ENCODE measurements at places on chromosomes 12 and 14. TPM values are rescaled to one million over a fixed set of nuclear protein-coding genes. Genes with fewer than 3 reads are reported as not detected.

Gene TMEM263
- total RNA-seq, result 18.9 TPM

Gene TDRD9
- total RNA-seq, result 1.2 TPM

Gene PMEL
- 0.37 TPM for total RNA-seq

Gene PRB2
- total RNA-seq, result not detected

Gene ACTR10
- 40.2 TPM for total RNA-seq

Gene MMP19
- total RNA-seq, result not detected

Gene KERA
- total RNA-seq, result not detected

Gene CELA1
- total RNA-seq, result not detected

Gene TAS2R9
- not detected for total RNA-seq

Gene RPL41
- total RNA-seq, result 3,748 TPM

Gene P2RX7
- 14.4 TPM for total RNA-seq

Gene NELL2
- total RNA-seq, result 76.9 TPM

Gene NUDT14
- 20.9 TPM for total RNA-seq

Gene SLC25A3
- 360 TPM for total RNA-seq

Gene AKAP5
- 8.8 TPM for total RNA-seq
